Occipital lobe (tissue), 3 donors: ENCODE measurements at places on chromosomes 3 and 15. TPM values are rescaled to one million over a fixed set of nuclear protein-coding genes. Genes with fewer than 3 reads are reported as not detected.

NLGN1 gene
- 126 TPM for total RNA-seq

PLEKHO2 gene
- total RNA-seq = 6.7 TPM

DOCK3 gene
- total RNA-seq = 42.6 TPM

AP3B2 gene
- total RNA-seq = 52.9 TPM

ADAMTS17 gene
- 5.1 TPM for total RNA-seq

PTX3 gene
- total RNA-seq = 10.9 TPM

BLOC1S6 gene
- total RNA-seq = 132 TPM

GRCh38 chr15:63038926-63039673, 3.4 kb upstream of the TPM1 start:
- no peak for DNase-seq

DNA sequence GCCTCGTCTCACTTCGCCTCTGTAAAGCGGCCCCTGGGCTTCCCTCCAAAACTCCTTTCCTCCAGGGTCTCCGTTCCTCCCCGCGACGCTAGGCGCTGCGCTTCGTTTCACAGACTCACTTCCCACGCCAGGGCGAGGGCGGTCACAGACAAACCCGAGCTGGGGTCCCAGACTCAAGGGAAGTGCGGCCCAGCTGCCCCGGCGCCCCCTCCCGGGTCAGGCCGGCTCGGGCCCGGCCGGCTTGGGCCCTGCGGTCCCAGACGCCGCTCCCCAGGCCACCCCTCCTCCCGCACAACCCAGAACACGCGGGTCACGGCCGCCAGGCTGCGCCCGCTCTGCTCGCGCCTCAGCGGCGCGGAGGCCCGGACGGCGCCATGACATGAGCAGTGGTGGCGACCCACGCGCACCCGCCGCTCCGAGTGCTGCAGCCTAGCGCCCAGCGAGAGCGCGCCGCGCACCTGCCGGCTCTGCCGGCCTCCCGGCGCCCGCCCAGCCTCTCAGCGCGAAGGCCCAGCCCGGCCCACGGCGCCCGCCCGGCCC, 547 bp downstream of the NUP210 start:
- DNase-seq = no peak

DNA sequence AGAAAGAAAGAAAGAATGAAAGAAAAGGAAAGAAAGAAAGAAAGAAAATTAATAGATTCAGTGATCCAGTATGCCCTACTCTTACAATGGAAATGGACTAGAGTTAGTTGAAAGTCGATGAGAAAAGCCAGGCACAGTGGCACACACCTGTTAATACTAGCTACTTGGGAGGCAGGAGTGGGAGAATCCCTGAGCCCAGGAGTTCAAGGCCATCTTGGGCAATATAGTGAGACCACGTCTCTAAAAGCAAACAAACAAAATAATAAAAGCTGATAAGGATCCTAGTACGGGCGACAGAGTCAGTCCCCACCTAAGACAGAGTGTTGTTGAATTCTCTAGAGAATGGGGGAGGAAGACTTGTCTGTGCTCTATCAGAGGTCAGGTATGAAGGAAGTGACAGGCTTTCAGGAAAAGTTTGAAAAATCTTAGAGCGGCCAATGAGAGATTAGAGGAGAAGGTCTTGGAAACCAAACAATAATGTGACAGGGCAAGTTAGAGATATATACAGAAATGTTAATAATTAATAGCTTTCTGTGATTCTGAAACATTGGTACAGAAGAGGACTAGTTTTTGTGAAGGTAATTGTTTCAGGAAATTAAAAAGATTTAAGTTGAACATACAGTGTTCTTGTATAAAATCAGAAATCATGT, 117.9 kb upstream of the PTX3 start:
- no peak for DNase-seq

GRCh38 chr3:60844256-60844655, 407.0 kb downstream of the FHIT start:
- no peak for DNase-seq

GRCh38 chr3:136277634-136278033, 27.5 kb downstream of the PCCB start:
- DNase-seq = no peak

DNA sequence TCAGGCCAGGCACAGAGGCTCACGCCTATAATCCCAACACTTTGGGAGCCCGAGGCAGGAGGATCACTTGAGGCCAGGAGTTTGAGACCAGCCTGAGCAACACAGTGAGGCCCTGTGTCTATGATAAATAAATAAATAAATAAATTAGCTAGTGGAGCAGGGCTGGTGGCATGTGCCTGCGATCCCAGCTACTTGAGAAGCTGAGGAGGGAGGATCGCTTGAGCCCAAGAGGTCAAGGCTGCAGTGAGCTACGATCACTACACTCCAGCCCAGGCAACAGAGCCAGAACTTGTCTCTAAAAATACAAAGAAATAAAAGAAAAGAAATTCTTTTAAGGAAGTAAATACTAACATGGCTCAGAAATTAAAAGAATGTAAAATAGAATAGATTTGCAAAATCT, 91.8 kb downstream of the LIPC start:
- no peak for DNase-seq

- no peak for DNase-seq
Observed at GRCh38 chr3:49170744-49171118, 667 bp upstream of the KLHDC8B start.

DNA sequence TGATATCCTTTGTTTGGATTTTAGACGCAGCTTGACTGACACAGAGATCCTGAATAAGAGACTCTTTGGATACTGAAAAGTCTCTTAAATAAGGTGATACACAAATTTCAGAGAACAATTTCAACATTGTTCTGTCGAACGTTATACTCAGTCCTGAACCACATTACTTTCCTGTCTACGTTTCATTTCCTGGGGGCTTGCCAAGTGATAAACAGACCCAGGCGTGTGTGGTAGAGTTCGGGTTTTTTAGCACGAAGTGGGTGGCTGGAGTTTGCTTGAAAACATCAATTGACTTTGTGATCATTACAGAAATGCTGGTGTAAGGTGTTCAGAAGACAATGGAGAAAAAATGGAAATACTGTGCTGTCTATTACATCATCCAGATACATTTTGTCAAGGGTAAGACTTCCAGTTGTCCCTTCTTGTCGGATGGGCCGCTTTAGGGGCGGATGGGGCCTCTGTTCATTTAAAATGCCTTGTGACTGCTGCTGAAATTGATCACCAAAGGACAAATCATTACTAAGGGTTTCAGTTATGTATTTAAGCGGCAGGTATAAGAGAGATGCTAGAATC, at the start of gene CD96:
Gene CD96 (plus strand): TSS at position 287 of the 573 bp plus-strand sequence. CDS start 52 bp downstream, at position 339.
- DNase-seq = no peak

DNA sequence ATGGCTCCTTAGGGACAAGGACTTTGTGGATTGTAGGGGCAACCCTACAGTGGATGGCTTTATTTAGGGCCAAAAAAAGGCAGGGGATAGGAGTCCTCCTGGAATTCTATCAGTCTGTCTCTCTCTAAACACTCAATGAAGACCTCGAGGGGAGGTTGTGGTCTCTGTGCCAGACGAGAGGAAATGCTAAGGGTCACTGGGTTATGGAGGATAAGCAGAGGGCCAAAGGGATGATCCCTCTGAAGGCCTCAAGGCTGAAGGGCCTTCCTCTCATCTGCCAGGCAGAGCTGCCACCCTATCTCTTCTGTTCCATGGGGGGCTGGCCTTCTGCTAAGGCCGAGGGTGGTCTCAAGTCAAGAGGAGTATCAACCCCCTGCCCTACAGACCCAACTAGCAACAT, 27.0 kb downstream of the PLXNB1 start:
- DNase-seq = no peak

- DNase-seq = no peak
Observed at GRCh38 chr3:12363397-12364195, 74.7 kb downstream of the PPARG start.

- no peak for DNase-seq
Observed at GRCh38 chr3:178850450-178851190, 221.0 kb downstream of the ZMAT3 start.
